Activated T-cell treated with anti-CD3 and anti-CD28 coated beads, Interleukin-2, amount 50 U/mL, for 48 hours (primary cell): ENCODE measurements at places on chromosomes 7 and 10.
A peak's percentile ranks its signal among the peaks of the same experiment; 100 is the strongest.

- no peak for DNase-seq
These were observed at the start of gene KEL for GRCh38 chr7:142961973-142962926. KEL (minus strand) TSS chr7:142962363; CDS start chr7:142962206, 157 bp downstream.

GRCh38 chr7:47314248-47314647, 267.7 kb downstream of the TNS3 start:
- DNase-seq = no peak

DNA sequence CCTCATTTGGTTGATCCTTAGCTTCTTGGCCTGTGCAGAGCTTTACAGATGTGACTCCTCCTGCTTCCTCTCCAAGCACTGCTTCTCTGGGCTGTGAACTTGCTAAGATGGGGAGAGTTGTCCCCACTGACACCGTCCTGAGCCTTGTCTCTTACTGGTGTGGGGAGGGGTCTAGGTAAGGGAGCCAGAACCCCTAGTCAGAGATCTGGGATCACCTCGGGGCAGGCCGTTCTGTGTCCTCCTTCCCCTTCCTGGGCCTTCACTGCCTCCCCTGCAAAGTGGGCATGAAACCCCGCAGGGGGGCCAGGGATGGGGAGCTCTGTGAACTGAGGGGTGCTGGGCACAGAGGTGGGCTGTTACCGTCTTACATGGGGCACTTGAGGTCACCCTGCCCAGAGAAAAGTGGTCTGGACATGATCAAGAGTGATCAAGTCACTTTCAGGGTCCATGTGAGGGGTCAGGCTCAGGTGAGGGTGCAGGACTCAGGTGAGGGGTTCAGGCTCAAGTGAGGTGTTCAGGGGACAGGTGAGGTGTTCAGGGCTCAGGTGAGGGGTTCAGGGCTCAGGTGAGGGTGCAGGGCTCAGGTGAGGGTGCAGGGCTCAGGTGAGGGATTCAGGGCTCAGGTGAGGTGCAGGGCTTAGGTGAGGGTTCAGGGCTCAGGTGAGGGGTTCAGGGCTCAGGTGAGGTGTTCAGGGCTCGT, 86.2 kb downstream of the ADCY1 start:
- no peak for DNase-seq

GRCh38 chr7:22549667-22550513, 49.9 kb upstream of the STEAP1B start:
- DNase-seq = no peak

GRCh38 chr10:60937784-60938654, 6.0 kb downstream of the RHOBTB1 start:
- no peak for DNase-seq

GRCh38 chr7:151795168-151795811, 81.6 kb downstream of the PRKAG2 start:
- peak; percentile 90 for DNase-seq

DNA sequence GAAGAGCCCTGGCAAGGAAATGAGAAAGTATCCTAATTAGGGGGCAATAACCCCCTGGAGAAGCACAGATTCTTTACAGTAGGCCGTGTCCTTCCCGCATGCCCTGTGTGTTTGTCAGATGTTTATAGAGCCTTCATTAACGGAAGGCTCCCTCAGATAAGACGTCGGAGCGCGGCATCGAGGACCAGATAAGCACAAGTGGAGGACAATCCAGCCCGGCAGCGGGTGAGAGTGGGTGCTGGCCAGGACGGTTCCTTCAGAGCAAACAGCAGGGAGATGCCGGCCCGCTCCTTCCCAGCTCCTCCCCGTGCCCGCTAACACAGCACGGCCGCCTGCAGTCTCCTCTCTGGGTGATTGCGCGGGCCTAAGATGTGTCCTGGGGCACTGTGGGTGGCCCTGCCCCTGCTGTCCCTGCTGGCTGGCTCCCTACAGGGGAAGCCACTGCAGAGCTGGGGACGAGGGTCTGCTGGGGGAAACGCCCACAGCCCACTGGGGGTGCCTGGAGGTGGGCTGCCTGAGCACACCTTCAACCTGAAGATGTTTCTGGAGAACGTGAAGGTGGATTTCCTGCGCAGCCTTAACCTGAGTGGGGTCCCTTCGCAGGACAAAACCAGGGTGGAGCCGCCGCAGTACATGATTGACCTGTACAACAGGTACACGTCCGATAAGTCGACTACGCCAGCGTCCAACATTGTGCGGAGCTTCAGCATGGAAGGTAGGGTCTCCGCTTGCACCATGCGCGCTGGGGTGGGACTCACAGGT, at the start of gene GDF2:
TSS of gene GDF2 (plus strand) at position 155 of the 762 bp plus-strand sequence. CDS start at position 370, 215 bp downstream.
- DNase-seq = no peak

- DNase-seq = no peak
These were observed 6.1 kb downstream of the KCTD7 start for GRCh38 chr7:66634816-66635215.

DNA sequence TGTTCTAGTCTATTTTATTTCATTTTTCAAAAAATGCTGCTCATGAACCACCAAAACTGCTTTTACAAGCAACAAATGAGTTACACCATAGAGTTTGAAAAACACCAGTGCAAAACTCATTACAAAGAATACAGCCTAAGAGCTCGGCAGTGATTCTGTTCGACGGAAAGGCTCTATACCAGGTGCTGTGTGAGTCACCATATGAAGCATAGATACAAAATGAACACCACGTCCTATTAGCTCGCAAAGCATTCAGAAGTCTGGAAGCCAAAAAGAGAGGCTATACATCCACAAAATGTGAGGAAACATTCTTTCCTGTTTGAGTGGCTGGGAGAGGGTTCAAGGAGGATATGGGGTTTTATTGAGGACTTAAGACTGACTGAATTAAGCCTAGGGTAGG, 136.1 kb downstream of the ATE1 start:
- DNase-seq = no peak

DNA sequence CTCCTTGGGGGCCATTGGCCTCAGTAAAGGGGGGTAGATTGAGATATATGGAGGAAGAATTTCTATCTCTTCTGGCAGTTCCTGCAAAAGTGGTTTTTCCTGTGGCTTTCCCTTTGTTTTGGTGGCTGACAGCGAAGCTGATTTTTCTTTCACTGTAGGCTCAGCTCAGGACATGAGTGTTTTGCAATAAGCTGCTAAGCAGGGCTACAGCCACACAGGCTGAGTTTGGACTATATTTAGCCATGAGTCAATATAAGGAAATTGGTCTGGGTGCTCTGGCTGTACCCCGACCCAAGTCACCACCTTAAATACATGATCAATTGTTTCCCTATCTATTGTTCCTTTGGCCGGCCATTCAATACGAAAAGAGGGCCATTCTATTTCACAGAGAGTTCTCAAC, 212.7 kb upstream of the KCND2 start:
- DNase-seq = no peak

GRCh38 chr10:773562-774161, 84.2 kb upstream of the DIP2C start:
- DNase-seq = no peak

- no peak for DNase-seq
These were observed 23.8 kb downstream of the C1QL3 start for GRCh38 chr10:16497911-16498310.

DNA sequence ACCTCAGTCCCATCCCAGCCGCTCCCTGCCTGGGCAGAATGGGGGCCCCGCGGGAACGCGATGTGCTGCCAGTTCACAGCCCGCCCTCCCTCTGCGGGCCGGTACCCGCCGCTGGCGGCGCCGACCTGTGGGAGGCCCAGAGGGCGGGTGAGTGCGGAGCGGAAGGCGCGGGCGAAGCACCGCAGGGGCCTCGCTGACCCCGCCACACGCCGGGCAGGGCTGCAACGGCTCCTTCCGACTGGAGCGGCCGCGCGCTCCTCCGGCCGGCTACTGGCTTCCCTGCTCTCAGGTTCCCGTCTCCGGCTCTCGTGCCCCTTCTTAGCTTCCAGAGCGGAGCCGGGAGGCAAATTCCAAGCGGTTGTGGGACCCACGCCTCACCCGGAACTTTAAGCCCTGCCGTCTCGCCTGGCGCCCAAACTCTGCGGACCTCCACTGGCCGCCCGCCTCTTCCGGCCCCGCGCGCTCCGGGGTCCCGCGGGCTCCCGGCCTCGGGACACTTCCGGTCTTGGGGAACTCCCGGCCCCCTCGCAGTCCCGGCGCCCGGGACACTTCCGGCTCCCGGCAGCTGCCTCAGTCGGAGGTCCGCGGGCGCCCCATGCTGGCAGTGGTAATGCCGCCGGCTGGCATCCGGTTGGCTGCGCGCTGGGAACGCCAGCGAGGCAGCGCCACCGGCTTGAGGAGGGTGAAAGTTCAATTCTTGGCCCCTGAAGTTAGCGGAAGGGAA, at the start of gene CYREN:
TSS of gene CYREN (minus strand) at position 434 of the 724 bp plus-strand sequence. CDS start 1,785 bp downstream, outside the sequence.
- peak; percentile 95 for DNase-seq

DNA sequence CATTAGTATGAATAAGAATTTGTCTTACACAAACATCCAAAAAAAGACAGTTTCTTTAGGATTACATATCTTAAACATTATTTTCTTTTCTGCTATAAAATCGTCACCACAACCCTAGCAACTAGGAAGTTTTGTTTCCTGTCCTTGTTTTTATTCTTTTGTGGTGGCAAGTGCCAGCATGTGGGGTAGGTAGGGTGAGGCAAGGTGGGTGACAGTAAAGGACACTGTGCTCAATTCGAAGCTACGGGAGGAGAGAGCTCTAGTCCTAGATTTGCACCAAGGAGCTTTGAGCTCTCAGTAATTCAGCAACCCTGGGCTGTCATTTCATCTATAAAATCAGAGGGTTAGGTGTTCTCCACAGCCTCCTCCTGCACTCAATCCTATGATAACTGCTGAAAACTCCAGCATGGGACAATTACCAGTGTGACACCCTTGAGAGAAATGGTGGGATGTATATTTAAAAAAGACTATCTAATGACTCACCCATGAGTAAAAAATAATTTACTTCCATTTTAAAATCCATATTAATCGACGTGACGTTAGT, 187.1 kb downstream of the FAM107B start:
- DNase-seq = no peak

DNA sequence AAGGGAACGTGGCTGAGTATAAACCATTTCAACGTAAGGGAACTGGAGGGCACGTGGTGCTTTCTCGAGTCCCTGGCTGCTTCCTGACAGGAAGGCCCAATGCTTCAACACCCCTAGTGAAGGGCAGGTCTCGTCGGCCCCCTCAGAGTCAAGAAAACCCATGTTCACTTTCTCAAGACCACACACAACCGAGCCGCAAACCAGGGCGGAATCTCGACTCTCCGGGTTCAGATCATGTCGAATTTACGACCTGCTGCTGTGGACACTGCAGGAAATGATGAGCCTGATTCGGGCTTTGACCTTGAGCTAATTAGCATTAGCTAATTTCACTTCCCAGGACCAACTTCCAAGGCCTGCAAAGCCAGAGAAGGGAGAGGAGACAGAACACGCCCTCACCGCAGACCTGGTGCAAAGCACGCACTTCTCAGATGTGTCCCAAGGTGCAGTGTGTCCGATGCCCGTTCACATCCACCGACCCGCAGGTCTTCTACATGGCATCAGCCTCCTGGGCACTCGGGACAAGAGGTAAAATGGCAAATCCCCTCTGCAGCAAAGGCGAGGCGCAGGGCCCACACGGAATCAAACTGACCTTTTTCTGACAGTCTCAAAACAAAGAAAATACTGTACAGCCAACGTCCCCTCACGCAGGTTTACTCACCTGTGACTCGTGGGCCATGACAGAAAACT, 94.7 kb downstream of the DIP2C start:
- no peak for DNase-seq

- peak; percentile 37 for DNase-seq
These were observed 96.3 kb upstream of the DDC start for GRCh38 chr7:50661345-50662040.

GRCh38 chr7:78111386-78111785, 312.8 kb downstream of the PHTF2 start:
- DNase-seq = no peak

DNA sequence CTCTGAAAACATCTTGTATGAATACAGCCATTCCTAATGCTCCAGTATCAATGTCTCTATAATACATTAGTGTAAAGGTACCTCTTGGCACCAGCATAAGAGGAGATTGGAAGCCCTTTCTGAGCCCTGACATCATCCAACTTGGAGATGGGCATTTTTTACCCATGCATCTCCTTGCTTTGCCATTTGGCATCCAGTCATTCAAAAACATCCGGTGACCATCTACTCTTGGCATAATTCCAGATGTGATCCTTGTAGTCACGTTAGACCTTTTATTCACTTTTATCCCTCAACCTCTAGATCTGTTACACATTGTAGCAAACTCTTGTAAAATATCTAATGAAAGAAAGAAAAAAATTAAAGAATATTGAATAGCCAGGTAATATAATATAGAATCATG, 17.9 kb upstream of the SGMS1 start:
- no peak for DNase-seq

GRCh38 chr7:93092757-93093370, 24.9 kb downstream of the SAMD9 start:
- DNase-seq = no peak

DNA sequence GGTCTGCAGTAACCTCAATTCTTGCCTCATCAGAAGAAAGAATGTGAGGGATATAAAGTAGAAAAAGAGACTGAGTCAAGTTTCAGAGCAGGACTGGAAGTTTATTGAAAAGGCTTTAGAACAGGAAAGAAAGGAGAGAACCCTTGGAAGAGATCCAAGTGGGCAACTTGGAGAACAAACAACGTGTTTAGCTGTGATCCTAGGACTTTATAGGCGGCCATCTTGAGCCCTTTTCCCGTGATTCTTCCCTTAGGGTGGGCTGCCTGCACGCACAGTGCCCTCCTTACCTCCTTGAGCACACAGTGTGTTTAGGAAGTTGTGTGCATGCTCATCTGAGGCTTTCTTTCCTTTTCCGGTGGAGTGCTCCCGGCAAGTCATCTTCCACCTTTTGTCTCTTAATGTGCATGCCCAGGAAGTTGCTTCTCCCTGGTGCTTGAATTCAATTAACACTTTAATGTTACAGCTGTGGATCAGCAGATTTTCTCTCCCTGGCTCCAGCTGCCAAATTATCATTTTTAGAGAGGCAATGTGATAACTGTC, 59.8 kb downstream of the ENTPD1 start:
- no peak for DNase-seq

DNA sequence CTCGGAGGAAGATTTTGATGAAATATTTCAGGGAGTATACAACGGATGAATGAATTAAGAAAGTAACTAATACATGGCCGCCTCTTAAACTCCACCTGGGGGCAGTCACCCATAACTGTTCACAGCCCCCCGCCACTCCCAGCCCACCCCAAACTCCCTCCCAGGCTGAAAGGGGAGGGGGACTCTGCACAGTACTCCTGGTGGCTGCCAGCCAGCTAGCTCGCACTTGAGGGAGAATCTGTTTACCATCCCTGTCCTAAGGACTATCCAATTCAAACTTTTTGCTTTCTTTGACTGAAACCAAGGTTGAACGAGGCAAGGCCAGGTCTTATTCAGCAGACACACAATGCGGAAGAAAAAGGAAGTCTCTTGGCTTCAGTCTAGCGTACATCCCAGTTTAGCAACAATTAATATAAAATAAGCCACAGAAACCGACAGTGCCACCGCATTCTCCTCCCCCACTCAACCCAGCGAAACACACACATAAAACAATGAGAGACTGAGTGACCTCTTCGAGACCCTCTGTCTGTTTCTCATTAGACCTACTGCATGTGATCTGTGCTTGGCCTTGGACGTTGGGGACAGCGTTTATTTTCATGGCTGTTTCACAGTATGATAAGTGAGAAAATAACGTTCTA, 219.5 kb downstream of the GLI3 start:
- DNase-seq = no peak

- no peak for DNase-seq
These were observed 99.6 kb downstream of the JAZF1 start for GRCh38 chr7:28081016-28081415.
